Neuronal stem cell (in vitro differentiated cells): ENCODE measurements at places on chromosomes 3 and 15.

- DNase-seq: no peak
Measured at GRCh38 chr3:39264053-39264452, 15.8 kb downstream of the CX3CR1 start.

- no peak for DNase-seq
Measured at GRCh38 chr3:11195721-11196332, 41.5 kb downstream of the HRH1 start.

DNA sequence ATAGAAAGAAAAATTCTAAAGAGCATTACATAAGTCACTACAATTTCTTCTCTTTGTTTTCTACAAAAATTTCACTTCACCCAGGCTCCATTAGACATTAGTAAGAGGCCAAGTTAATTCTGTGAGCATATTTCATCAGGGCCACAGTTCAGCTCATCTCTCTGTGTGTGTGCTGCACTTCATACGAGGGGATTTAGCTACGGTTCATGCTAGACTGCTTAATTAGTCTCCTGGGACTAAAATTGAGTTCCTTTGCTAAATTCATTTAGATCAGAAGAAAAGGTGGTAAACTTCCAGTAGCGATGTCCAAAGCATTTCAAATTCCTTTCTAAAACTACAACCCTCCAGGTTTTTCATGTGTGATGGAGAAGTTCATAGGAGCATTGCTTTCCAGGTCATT is 83.1 kb upstream of the SETMAR start:
- DNase-seq: no peak

DNA sequence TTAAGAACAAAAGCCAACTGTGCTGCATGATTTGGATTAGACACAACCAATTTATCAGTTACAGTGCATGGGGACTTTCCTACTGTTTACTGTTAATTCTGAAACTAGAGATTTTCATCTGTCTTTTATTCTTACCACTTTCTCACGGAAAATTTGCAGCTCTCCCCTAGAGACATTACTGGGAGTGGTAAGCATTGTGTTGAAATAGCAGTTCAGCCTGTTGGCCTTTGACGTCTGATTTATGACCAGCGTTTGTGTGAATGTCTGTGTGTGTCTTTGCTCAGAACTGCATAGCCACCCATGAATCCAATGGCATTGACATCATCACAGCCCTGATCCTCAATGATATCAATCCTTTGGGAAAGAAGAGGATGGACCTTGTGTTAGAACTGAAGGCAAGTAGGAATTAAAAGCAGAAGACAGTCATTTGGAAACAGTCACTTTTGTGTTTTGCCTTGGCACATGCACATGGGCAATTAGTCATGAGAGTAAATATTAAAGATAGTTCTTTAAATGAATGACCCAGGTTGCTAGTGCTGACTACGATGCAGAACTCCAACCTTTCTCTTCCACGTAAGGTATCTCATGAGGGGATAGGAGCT is 202.2 kb upstream of the BHLHE40 start:
- DNase-seq: no peak

GRCh38 chr3:151404316-151404715 is 19.8 kb upstream of the P2RY12 start:
- no peak for DNase-seq

DNA sequence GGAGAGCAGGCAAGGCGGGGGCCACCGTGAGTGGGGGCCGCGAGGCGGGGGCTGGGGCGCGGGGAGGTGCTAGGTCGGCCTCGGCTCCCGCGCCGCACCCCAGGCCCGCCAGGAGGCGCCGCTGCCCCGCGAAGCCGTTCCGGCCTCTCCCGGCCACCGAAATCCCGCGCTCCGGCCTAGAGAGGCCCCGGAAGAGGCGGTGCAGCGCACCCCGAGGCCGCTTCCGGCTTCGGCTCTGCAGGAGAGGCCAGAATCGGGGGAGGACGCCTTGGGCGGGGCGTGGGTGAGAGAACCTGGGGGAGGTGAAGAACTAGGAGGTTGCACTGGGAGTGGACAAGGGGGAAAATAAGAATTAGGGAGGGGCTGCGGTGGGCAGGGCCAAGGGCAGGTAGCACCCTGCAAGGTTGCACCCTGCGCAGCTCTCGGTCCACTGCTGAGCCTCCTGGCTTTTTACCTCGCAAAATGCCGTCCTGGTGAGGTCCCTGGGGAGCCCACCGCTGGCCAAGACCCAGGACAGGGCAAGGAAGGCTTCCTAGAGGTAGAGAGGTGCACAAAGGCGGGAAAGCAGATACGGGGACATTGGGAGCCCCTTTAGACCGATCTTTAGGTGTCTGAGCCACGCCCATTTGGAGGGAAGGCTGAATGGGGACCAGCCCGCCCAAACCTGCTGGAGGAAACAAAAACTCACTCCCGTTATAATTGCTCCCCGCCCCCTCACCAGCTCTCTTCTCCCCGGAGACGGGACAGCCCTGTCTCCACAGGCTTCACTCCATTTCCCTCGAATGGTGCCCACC is 8.4 kb upstream of the GNAI2 start:
- peak; percentile 89 for DNase-seq
